Stimulated activated CD8-positive, alpha-beta memory T cell treated with anti-CD3 and anti-CD28 coated beads, Interleukin-12 subunit alpha, Interleukin-12 subunit beta, amount 100 ng/mL, for 1 hour (primary cell): ENCODE measurements at places on chromosomes 12 and 14.
A peak's percentile ranks its signal among the peaks of the same experiment; 100 is the strongest.

GRCh38 chr12:75825686-75826085, 205.9 kb downstream of the PHLDA1 start:
- no peak for DNase-seq

GRCh38 chr14:100303179-100303578, 3.1 kb downstream of the SLC25A29 start:
- DNase-seq, result no peak

DNA sequence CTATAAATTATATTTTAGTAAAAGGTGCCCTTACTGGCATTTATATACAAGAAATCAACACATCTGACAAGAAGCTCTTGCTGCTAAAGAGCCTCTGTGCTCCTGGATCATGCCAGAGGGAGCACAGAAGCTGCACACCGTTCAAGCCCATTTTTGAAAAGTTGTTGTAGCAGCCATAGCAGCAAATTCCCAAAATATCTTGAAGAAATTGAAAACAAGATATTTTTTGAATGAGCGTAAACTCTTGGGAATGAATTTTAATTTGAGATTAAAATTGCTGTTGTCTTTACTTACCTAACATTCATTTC, 540 bp upstream of the CLEC2D start:
- DNase-seq, result no peak

DNA sequence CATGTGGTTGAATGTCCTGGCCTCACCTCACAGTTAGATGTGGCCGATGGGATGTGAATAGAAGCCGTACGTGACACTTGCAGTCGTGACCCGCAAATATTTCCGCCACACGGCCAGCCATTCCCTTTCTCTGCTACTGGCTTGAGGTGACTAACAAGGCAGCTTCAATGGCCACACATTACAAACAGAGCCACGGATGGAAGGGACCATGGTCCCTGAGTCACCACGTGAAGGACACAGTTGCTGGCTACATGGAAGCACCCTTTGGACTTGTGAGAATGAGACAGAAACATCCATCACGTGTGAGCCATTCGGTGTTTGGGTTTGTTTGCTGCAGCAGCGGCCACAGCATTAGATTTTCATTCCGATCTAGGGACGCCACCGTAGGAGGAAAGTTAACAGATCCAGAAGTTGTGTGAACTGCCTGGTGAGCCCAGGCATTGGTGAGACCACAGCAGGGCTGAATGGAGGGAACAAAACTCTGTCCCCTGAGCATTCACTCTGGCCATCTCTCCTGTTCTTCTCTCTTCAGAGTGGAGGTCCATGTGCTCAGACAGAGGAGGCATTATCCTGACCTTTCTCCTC, 33.5 kb upstream of the ADGRD1 start:
- DNase-seq, result no peak

GRCh38 chr12:104258476-104259067, 43.0 kb downstream of the TXNRD1 start:
- no peak for DNase-seq

DNA sequence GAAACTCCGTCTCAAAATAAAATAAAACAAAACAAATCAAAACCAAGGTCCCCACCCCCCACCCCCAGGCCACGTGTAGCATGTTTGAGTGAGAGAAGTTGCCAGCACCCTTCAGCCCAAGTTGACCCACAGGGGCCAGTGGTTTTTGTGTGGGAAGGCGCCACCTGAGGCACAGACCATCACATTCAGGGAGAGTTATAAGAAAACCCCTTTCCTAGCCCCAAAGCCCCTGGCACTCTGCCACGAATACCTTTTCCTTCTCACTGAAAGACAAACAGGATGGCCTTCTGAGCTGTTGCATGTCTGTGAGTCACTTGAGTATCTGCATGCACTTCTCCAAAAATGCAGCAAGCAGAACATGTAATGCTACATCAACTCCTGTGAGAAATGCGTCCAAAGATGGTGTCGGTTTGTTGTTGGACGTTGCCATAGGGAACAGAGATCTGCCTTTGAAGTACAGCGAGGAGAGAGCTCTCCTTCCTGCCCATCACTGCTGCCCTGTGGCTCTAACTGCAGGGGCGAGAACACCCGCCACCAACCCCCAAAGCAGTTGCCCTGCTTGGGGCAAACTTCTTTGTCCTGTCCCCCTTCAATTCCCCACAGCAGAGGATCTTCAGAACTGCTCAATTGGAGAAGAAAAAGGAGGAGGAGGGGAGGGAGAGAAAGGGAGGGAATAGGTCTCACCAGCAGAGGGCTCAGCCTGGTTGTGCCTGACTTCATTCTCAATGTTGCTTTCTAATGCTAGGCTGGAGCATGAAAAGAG, 2.7 kb upstream of the TRAF3 start:
- DNase-seq, result peak; percentile 40

DNA sequence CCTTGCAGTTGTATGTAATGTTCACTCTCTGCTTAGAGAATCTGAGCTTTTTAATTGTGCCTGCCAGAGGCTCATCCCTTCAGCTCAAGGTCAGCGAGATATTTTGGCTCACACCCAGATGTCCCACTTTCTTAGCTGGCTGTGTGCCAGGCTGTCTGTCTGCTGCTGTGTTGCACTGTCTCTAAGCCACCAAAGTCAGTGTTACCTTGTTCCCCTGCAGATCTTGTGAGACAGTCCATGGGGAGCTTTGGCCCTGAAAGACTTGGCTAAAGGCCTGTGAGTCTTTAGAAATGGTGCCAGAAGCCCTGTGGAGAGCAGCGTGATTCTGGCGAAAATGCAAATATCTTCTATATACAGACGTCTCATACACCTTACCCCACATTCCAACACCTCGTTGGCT, 293.7 kb downstream of the TTC6 start:
- no peak for DNase-seq

- no peak for DNase-seq
Observed at GRCh38 chr12:5612556-5613410, 180.9 kb downstream of the NTF3 start.

DNA sequence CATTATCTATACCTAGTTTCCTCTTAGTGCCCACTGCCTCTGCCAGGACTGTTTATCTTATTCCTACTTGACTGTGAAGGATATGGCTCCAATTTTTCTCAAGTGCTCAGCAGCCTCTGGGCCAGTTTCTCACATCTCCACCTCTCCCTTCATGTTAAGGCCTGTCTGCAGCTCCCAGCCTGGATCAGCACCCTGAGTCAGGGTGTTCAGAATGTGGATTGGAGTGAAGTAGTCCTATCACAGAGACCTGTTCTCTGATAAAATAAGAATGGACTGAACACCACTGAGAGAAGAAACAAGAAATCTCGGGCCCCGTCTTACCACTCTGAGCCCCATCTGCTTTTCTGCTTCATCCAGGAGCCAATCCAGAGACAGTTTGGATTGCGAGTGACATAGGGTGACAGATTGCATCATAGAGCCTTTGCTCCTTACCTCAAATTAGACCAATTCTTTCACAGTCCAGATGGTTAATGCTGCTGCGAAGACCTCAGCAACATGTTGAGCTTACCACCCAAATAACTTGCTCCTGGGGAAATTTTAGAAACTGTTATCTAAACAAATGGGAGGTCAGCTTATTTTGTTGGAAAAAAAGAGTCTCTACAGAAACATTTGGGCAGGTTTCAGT, 473.1 kb downstream of the PDZRN4 start:
- no peak for DNase-seq

DNA sequence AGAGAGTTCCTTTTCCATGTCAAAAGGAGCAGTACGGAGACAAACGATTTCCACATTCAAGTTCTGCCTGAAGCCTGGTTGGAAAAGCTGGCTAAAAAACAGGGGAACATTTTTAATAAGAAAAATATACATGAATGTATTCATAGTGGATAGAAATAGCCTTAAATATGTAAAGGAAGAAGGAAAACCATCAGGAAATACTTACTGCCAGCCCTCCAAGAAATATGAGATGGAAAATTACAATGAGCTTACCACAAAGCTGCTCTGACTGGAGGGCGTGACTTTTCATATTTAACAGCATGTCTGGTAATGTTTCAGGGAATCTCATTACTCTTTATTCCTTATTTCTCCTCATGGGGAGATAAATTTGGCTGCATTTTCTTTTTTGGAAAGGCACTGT, 75.9 kb upstream of the ZDHHC17 start:
- no peak for DNase-seq

DNA sequence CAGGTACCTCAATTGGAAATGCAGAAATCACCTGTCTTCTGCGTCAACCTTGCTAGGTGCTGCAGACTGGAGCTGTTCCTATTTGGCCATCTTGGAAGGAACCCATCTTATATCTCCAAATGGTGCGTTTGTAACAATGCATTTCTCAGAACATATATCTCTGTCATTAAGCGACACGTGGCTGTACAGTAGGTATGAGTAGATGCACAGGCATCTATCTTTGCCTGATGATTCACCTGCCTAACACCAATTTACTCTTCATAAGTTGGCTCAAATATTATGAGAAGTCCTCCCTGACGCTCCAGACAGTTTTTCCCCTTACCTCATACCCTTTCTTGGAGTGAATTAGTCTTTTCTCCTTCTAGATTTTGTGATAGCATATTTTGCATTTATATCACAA, 44.2 kb downstream of the GPR137C start:
- no peak for DNase-seq

- no peak for DNase-seq
Observed at GRCh38 chr12:31317471-31318395, 8.2 kb downstream of the SINHCAF start.

DNA sequence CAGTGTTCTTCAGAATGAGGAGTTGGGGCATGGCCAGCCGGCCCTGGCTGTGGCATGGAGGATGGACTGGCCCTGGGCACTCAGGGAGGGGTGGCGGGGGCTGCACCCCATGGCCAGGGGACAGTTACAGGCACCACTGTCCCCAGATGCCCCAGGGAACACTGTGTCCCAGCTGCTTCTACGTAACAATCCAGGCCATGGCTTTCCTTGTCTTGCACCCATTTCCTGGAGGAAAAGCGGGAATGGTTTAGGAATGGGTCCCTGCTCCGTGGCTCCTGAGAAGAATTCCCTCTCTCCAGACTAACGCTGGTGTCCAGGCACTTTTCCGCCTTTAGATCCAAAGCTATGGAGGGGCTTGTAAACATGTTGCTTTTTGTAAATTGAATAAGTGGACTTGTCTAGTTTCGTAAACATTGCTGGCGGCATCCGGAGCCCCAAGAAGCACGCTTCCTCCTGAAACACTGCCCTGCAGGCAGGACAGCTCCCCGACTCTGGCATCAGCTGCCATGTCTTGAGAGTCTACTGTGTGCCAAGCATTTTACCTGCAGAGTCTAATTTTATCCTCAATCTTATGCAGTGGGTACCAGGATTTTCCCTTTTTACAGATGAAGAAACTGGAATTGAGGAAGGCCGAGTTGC, 238.3 kb downstream of the SLC41A2 start:
- no peak for DNase-seq

GRCh38 chr14:68417009-68417650, 375.7 kb downstream of the ZFP36L1 start:
- DNase-seq, result no peak

- no peak for DNase-seq
Observed at GRCh38 chr14:69647213-69647612, 35.8 kb downstream of the SUSD6 start.

- DNase-seq, result no peak
Observed at GRCh38 chr14:34081101-34081575, 130.3 kb upstream of the EGLN3 start.

DNA sequence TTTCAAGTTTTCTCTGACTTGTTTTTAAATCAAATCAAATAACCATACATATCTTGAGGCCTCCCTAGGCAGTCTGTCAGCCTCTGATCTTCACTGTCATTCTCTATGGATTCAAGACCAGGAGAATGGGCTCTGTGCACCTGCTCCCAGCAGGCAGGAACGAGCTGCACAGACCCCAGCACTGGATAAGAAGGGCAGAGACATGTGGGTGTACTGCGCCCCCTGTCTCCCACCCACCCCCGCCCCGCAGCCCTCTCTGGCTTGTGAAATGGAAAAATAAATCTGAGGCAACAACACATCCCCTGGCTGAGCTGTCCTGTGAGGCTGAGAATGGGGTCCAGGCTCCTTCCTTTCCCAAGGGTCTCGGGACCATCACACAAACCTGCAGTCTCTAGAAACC, 26.3 kb downstream of the CLMN start:
- DNase-seq, result no peak

GRCh38 chr14:50027816-50028215, 88.6 kb downstream of the VCPKMT start:
- DNase-seq, result no peak

- no peak for DNase-seq
Observed at GRCh38 chr12:109458086-109458485, 19.0 kb downstream of the KCTD10 start.

DNA sequence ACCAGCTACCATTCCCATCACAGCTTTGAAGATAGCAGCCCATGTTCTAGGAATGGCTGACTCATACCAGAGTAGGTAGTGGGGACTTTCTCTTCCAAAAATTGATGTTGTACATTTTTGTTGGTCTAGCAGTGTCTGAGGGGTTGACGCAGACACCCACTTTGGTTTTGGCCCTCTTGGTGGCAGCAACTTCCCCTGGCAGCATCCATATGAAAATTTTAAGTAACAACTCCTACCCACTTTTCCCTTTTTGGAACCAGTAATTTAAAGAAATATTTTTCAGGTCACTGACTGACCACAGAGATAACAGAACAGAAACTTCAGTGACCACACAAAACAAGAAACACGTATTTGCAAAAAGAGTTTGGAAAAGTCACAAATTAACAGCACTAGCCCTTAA, 162.0 kb upstream of the TMCC3 start:
- DNase-seq, result no peak

GRCh38 chr14:76267322-76268046, 108.5 kb upstream of the ESRRB start:
- DNase-seq, result no peak

- DNase-seq, result peak; percentile 46
Observed at GRCh38 chr12:6606331-6607131, 648 bp downstream of the CHD4 start.

DNA sequence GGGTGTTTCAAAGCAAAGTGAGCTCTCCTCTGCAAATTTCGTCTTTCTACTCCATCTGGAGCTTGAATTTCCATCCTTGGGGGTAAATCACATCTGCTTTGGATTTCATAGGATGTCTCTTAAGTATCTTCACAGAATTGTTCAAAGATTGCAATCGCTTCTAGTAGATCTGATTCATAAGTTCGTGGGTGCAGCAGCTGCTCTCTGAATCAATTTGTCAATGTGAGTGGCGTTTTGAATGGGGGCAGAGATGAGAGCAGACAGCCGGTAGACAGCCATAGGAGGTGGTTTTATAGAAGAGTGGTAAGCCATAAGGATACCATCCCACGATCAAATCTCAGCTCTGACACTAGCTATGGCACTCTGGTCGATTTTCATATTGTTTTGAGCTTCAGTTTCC, 146.0 kb upstream of the RPH3A start:
- DNase-seq, result no peak

GRCh38 chr14:36767603-36768281, 106.1 kb downstream of the PAX9 start:
- no peak for DNase-seq

DNA sequence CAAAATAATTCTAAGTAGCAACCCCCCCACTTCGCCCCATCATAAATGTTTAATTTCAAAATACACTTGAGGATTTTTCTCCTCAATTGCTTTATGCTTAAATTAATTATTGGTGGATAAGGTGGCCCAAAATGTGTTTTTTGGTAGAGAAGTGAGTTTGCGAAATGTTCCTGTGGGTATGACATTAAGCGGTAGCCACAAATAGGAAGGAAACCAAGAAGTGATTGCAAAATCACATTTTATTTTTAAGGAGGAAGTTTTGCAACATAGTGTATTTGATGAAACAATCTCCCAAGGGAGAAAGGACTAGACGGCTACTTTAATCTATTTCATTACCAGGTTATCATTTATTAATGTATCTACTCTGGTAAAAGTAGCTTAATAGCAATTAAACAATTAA, 25.5 kb downstream of the SLC25A3 start:
- DNase-seq, result no peak
